ENCODE measurements at places on chromosomes 2 and 18. TPM values are rescaled to one million over a fixed set of nuclear protein-coding genes. Genes with fewer than 3 reads are reported as not detected.

GRCh38 chr2:118925981-118926380 lies 16.0 kb upstream of the MARCO start:
- H3K4me1 ChIP-seq = no peaks in the 10 kb centered on the region
- H3K4me3 ChIP-seq = no peak overlapping the region
- no peak overlapping the region for H3K27ac ChIP-seq

DNA sequence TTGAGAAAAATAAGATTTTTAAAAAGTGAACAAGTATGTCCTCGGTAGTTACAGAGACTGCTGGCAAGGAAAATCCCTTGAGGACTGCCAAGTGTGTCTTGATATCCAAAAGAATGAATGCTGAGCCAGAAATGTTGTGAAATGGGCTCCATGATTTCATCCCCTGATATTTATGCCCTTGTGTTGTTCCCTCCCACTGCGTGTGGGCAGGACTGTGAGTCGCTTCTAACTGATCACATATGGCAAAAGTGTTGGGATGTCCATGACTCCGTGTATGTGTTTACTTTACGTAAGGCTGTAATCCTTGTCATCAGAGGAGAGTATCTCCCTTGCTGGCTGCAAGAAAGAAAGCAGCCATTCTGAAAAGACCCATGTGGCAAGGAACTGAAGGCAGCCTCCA lies 285.1 kb downstream of the SS18 start:
- H3K27ac ChIP-seq = peak overlapping the region; percentile 31
- no peaks in the 10 kb centered on the region for H3K36me3 ChIP-seq
- H3K4me1 ChIP-seq = no peaks in the 10 kb centered on the region
- H3K4me3 ChIP-seq = no peak overlapping the region
- no peak for DNase-seq

- no peaks in the 10 kb centered on the region for H3K27me3 ChIP-seq
- no peak for DNase-seq
- no peak overlapping the region for H3K27ac ChIP-seq
- H3K36me3 ChIP-seq = no peaks in the 10 kb centered on the region
- no peaks in the 10 kb centered on the region for H3K4me1 ChIP-seq
Observed at GRCh38 chr18:50334546-50335152, 40.2 kb upstream of the SKA1 start.

DNA sequence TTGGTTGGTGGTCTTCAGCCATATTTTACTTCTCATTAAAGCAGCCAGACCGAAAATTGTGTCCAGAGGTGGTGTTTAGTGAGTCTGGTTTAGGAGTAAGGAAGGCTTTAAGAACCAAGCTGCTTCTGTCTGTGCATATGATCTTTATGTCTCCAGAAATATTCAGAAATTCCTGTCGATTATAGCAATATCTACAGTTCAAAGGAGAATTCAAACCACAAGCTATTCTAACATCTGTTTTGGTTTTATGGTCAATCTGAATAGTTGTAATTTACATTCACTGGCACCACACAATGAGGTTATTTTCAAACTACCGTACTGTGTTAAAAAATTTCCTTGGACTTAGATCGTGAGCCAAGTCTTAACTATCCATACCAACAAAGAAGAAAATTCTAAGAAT lies 11.3 kb downstream of the UPP2 start:
- no peak overlapping the region for H3K4me3 ChIP-seq
- DNase-seq = no peak
- H3K4me1 ChIP-seq = no peaks in the 10 kb centered on the region
- no peaks in the 10 kb centered on the region for H3K36me3 ChIP-seq
- no peaks in the 10 kb centered on the region for H3K27me3 ChIP-seq
- H3K27ac ChIP-seq = no peak overlapping the region

GRCh38 chr18:48725562-48725961 lies 186.7 kb downstream of the CTIF start:
- no peaks in the 10 kb centered on the region for H3K36me3 ChIP-seq
- no peak for DNase-seq
- H3K4me3 ChIP-seq = no peak overlapping the region
- H3K27me3 ChIP-seq = no peaks in the 10 kb centered on the region
- H3K27ac ChIP-seq = no peak overlapping the region

DNA sequence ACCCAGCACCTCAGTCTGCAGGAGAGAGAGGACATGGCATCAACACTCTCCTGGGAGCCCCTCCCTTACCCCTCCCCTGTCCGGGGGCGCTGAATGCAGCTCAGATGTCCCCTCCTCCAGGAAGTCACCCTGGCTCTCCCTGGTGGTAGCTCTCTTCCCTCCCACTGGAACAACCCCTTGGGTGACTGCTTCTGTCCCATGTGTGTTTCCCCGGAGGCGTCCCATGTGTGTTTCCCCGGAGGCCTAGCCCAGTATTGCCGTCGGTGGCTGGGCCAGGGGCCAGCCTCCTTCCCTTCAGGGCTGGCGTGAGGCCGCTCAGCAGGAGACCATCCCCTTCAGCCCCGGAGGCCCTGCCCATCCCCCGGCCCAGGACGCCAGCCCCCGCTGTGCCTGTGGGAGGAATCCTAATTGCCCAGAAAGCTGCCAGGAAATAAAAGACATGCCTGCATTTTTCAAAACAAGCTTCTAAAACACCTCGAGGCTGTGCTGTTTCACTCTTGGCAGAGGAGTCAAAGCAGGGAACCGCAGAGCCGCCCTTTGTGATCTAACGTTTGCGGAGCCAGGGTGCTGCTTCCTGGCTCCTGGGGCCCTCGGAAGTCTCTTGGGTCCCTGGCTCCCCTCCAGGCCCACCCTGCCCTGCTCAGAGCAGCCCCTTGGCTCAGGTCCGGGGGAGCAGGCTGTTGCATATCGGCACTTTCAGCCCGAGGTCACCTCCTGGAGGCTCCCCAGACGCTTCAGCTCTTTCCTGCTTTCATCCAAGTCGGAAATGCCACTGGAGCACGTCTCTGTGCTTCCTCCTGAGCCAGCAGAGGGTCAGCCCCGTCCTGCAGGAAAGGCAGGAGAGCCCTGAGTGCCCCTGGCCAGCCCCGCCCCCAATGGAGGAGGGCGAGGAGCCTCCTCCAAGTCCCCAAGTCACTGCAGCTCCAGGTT lies 11.4 kb downstream of the SNED1 start:
- no peaks in the 10 kb centered on the region for H3K27me3 ChIP-seq
- peak overlapping the region; percentile 41 for H3K4me3 ChIP-seq
- H3K4me1 ChIP-seq = peaks cover 13% of the 10 kb centered on the region
- H3K36me3 ChIP-seq = no peaks in the 10 kb centered on the region
- peak overlapping the region; percentile 69 for H3K27ac ChIP-seq

DNA sequence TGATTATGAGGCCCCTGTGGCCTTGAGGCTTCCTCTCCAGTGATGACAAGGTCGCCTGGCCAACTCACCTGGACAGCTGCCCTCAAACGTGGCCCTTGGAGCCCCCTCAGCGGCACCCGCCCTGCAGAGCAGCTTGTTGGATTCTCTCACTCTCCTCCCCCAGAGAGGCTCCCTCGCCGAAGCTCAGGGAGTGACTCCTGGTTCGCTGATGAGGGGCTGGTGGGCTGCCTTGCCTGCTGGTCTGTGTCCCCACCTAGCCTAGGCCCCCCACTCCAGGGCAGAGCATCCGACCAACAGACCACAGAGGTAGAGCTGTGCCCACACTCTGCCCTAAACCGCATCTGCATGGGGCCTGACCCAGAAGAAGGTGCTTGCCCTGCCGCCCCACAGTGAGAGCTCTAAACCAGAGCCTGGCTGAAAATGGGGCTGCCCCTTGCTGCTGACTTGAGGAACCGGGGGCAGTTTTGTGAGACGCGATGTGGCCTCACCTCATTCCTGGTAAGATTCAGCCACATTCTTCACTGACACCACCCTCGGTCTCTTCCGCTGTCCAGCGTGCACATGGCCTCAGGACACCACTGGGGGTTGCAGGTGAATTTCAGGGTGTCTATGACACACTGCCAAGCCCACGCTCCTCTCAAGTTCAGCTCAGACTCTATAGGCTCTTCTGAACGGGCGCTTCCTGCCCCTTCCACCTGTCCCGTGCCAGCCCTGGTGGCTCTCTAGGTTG lies 131.6 kb downstream of the CABLES1 start:
- no peak overlapping the region for H3K27ac ChIP-seq
- no peaks in the 10 kb centered on the region for H3K27me3 ChIP-seq
- no peak for DNase-seq

DNA sequence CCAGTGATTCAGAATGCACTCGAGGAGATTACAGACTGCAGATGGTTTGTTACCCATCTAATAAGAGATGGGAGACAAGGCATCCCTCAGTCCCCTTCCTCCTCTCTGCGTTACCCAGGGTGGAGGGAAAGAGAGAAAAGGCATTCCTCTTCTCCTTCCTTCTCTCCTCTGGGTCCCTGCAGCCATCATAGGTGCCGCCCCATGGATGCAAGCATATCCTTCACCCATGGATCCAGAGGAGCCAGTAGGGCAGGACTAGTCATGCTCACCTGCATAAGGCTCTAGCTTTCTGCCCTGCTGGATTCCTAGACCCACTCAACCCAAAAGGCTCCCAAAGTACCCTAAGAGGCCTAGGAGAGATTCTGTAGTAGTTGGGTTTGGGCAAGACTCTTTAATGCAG lies 20.4 kb downstream of the CMPK2 start:
- no peak overlapping the region for H3K4me3 ChIP-seq
- H3K36me3 ChIP-seq = peaks cover 24% of the 10 kb centered on the region
- no peak for DNase-seq
- no peaks in the 10 kb centered on the region for H3K27me3 ChIP-seq
- no peak overlapping the region for H3K27ac ChIP-seq
- H3K4me1 ChIP-seq = no peaks in the 10 kb centered on the region

DNA sequence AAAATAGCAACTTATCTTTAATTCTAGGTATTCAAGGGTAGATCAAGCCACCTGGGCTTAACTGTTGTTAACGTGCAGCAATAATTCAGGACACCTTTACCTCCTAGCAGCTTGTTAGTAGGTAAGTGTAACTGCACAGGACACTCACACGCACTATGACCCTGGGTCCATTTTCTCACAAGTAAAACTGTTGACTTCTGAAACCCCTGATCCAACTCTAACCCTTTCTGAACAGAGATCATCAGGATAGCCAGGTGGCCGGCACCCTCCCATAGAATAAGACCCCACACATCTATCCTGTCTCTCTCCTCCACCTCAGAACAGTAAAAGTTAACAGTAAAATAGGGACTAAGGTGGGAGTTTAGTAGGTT lies 610 bp downstream of the SPC25 start:
- H3K4me3 ChIP-seq = peak overlapping the region; percentile 55
- H3K27me3 ChIP-seq = no peaks in the 10 kb centered on the region
- H3K4me1 ChIP-seq = peaks cover 7% of the 10 kb centered on the region
- H3K36me3 ChIP-seq = no peaks in the 10 kb centered on the region

Gene LOXHD1
- total RNA-seq = 0.27 TPM

Gene ZEB2
- total RNA-seq = 55.1 TPM
